ENCODE measurements at places on chromosomes 1 and 21.
A peak's percentile ranks its signal among the peaks of the same experiment; 100 is the strongest.

- peak; percentile 96 for DNase-seq
Measured at GRCh38 chr1:24966724-24967346, 36.8 kb upstream of the RUNX3 start.

GRCh38 chr21:35575280-35575915 lies 484.9 kb downstream of the SETD4 start:
- DNase-seq: no peak

DNA sequence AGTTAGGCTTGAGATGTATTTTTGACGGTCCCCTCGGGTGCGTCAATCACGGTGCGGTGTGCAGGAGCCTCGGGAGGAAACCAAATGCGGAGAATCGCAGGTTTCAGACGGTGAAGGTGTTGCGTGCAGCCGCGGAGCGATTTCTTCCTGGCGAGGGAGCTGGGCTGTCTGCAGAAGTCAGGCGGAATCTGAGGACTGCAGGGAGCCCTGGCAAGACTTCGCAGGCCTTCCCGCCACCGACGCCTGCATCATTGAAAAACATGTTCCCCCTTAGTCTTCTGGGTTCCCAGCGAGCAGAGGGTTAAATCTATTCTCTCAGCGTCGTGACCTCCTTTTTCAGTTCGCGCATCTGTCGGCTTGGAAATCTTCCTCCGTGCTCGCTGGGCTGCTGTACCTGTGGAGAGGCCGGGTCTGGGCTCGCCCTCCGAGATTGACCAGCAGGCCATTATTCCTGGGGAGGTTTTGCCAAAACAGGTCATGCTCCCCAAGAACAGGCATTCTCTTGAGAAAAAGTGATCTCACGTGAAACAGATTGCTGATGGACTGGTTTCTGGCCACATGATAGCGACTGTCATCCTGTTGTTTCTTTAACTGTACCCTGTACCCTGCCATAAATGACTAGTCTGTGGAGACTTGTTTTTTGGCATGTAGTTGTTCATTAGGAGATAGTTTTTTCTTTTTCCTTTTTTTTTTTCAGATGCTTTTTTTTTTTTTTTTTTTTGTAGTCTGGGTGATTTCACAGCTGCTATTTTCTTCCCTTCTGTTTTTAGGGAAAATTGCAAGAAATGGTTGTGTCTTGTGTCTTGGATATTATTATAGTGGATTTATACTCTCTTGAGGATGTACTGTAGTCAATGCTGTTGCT lies 894 bp downstream of the EPB41 start:
- no peak for DNase-seq

GRCh38 chr1:17348593-17349234 lies 23.3 kb upstream of the PADI6 start:
- no peak for DNase-seq

- DNase-seq: peak; percentile 65
Measured at GRCh38 chr1:11478571-11479374, at the start of gene DISP3. Gene DISP3, plus strand, starts transcription at chr1:11479155. Its CDS starts 21,838 bp downstream, at chr1:11500993.

GRCh38 chr21:26007951-26008498 lies 162.5 kb downstream of the APP start:
- no peak for DNase-seq

- peak; percentile 29 for DNase-seq
Measured at GRCh38 chr1:89904219-89904980, 83.6 kb downstream of the LRRC8D start.

- DNase-seq: no peak
Measured at GRCh38 chr1:205191622-205192021, 19.9 kb downstream of the DSTYK start.

DNA sequence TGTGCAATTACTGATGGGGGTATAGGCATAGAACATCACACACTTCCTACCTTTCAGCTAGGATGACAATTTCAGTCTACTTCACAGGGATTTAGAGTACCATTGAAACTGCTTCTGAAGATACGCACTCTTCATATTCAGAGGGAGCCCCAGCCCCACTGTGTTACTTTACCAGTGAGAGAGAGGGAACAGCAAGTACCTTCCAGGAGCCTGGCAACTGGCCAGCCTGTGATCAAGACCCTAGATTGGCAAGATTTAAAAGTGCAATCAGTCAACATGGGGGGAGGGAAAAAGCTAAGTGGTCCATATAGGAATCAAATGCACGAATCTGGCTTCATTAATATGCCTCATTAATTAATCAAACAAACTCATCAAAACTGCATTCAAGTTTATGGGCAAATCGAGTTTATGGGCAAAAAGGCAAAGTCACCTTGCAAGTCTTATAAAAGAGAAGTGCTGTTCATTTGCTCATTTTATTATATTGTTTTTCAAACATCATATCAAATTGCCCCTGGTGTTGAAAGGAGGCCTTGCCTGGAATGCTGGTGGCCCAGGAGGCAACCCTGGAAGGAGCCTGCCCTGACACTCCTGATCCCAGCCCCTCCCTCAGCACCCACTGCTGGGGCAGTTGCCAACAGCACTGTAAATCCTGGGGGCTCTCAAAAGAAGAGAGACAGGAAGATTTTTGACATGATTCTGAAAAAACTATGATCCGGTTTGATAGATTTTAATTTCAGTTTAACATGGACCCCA lies 184.9 kb upstream of the DPT start:
- no peak for DNase-seq

DNA sequence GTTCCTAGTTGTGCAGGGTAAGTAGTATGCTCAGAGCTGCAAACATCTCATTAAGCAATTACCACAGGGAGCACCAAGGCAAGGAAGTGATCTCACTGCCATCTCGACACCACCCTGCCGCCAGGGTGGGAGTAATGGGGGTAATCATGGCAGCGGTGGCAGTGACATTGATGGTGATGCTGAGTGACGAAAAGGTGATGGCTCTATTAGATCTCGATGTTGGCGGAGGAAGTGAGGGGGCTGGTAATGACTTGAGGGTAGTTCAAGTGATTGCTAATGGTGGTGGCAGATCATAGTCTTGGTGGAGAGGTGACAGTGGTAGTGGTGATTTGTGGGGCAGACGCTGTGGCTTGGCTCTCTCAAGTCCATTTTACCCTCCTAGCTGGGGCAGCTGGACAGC lies 25.4 kb upstream of the TENT5B start:
- DNase-seq: no peak

DNA sequence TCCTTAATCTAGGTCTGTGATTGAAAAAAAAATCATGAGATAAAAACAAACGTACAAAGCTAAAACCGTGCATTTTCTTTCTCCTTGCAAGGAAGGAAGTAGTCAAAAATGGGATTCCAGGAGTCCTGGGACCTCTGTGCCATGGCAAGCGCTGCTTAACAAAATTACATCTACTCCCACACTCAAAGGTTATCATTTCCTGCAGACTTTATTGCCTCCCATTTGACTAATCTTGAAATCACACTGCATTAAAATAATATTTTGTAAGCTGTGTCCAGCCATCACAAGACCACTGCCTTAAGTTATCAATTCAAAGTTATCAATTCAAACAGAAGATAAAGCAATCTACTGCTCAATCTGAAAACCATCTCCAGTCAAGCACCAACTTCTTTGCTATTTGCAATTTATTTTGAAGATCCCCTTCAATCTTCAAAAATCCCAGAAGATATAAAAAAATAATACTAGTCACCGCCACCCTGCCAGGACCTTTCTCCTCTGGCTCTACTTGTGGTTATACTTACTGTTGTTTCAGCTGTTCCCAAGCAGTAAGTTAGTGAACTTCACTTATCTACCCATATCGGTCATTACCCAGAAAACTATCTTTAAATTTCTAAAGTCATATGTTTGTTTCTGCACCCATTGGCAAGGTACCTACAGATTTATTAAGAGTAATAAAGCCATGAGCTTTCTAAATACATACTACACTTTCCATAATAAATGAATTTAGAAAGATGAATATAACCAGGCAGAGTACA lies 38.1 kb upstream of the RAP1GAP start:
- DNase-seq: no peak

- DNase-seq: no peak
Measured at GRCh38 chr1:241465673-241466072, 53.9 kb downstream of the FH start.

GRCh38 chr1:242243472-242243871 lies 244.6 kb upstream of the MAP1LC3C start:
- DNase-seq: no peak

DNA sequence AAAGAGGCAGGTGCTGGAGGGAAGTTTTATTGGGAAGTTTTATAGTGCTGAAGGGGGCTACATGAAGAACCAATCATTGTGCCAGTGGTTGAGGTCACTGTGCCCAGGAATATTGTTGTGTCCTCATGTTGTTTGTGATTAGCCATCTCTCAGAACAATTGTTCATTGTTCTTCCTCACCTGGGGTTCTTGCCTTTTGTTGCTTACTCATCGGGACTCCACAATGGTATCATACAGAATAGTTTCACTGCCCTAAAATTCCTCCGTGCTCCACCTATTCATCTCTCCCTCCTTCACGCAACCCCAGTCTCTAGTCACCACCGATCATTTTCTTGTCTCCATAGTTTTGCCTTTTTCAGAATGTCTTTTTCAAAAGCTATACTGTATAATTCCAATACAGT lies 38.9 kb upstream of the CDC14A start:
- no peak for DNase-seq

GRCh38 chr1:95475686-95476457 lies 241.9 kb downstream of the RWDD3 start:
- no peak for DNase-seq

DNA sequence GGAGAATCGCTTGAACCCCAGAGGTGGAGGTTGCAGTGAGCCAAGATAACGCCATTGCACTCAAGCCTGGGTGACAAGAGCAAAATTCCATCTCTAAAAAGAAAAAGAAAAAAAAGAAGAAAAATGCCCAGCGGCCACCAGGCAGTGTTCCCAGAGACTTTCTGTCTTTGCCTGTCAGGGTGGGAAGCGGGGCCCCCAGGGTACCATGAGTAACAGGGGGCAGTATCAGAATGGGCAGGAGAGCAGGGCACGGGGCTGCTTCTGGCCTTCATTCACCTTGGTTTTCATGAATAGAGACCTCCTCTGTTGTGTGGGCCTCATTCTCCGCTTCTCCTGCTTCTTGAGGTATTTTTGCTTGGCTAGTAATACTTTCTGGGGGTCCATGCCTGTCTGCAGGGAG lies 20.4 kb downstream of the SLC26A9 start:
- no peak for DNase-seq

- no peak for DNase-seq
Measured at GRCh38 chr1:99731384-99731783, 35.1 kb downstream of the FRRS1 start.

GRCh38 chr1:227298512-227299240 lies 19.6 kb downstream of the CDC42BPA start:
- DNase-seq: no peak

- DNase-seq: no peak
Measured at GRCh38 chr1:222334026-222334680, 213.8 kb downstream of the HHIPL2 start.

DNA sequence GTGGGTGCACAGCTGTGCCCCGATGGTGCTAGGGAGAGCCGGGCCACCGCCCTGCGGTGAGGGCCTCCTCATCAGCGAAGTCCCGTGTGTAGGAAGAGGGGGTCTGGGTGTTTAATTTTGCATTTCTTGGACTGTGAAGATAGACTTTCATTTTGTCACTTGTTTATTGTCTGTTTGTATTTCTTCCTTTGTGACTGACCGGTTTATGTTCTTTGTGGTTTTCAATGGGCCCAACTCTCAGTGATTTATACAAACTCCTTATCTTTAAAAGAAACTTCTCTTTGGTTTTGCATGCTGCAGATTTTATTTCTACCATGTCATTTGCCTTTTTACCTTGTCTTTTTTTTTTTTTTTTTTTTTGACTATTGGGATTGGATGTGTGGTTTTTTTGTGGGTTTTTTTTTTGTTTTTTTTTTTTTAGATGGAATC lies 65.1 kb downstream of the COL18A1 start:
- DNase-seq: no peak

DNA sequence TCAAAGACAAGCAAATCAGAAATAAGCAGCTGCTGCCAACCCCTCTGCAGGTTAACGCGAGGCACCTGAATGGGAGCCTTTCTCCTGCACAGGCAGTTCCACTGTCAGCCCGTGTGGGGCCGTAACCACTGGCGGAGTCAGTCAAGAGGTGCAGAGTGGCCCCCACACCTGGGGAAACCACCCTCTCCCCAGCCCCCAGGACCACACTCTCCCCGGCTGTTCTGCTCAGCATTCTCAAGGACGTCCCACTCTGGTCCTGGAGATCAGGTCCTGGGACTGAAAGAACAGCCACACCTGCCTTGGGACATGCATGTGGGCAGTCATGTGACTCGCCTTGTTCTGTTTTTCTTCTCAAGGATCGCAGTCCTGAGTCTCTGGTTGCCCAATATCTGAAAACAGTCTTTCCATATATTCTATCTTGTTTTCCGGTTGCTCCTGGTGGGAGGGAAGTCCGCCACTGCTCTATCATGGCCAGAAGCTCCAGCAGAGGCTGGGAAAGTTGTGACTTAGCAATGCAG lies 252.5 kb downstream of the PTPRU start:
- DNase-seq: no peak

GRCh38 chr1:240503558-240503957 lies 108.4 kb downstream of the GREM2 start:
- DNase-seq: no peak

DNA sequence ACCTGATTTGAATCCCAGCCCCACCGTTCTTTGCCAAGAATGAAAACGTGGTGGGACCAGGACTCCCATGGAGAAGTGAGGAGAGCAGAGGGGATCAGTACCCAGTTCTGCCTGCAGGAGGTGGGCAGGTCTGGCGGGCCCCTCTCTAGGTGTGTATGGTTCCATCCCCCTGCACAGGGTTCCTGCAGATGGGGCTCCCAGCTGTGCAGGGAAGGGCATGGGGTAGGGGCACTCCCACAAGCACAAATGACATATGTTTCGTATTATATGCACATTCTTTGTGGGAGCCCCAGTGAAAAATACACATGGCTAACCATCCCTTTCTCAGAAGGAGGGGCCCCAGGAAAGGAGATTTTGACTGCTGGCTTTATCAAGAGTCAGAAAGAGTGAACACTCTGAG lies 144.6 kb downstream of the PLPP3 start:
- no peak for DNase-seq

- no peak for DNase-seq
Measured at GRCh38 chr1:20358761-20359263, 68.1 kb downstream of the VWA5B1 start.

DNA sequence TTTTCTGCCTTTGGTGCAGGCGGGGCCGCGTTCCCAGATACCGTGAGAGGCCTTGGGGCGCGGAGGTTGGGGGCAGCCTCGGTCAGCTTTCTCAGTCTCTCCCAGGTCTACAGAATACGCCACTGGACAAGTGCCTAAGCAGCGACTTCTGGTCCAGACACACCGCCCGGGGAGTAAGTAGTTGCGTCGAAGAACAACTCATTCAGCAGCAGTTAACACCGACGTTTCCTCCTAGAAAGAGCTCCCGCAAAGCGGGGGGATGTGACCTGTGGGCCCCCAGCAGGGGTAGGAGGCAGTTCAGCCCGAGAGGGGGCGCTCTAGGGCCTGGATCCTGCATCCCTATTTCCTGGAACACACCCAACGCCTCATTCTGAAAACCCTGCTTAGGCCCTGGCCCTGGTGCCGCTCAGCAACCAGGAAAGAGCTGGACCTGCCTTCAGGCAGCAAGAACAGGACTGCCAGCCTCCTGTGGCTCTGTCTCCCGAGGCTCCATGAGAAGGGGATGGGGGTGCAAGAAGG lies 6.5 kb upstream of the BARHL2 start:
- no peak for DNase-seq

GRCh38 chr1:172612478-172612877 lies 46.4 kb upstream of the FASLG start:
- DNase-seq: no peak

- no peak for DNase-seq
Measured at GRCh38 chr1:119186471-119186870, 46.0 kb upstream of the WARS2 start.

All from suppressor macrophage treated with lipopolysaccharide for 1 hour (primary cell).